ENCODE measurements at places on chromosomes 7 and 10.
A peak's percentile ranks its signal among the peaks of the same experiment; 100 is the strongest.

DNA sequence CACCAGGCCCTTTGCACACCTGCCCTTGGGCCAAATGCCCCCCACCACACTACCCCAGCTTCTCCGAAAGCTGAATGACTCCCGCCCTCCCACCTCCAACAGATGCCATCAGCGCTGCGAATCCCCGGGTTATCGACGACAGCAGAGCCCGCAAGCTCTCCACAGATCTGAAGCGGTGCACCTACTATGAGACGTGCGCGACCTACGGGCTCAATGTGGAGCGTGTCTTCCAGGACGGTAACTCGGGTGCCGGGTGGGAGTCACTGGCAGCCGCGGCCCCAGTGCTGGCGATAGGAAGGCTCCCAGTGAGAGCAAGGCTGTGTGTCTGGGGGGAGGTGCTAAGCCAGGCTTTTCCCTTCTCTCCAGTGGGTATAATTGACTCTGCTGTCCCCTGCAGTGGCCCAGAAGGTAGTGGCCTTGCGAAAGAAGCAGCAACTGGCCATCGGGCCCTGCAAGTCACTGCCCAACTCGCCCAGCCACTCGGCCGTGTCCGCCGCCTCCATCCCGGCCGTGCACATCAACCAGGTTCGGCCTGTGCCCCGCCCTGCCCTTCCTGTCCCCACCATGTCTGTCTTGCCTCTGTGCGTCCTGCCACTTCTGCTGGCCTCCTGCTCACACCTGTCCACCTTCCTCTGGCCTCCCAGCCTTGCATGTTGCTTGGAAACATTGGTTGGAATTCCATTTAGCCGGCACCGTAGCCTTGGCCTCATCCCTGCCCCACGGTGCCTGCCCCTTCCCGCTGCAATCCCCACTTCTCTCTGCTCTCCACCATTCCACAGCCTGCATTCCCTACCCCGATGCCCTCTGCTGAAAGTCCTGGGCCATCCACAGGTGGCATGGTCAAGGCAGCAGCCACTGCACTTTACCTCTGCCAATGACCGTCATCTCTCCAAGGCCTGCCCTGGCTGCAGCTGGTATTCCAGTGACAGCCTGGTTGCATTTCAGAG lies 32.1 kb downstream of the AGAP3 start:
- no peak for DNase-seq

DNA sequence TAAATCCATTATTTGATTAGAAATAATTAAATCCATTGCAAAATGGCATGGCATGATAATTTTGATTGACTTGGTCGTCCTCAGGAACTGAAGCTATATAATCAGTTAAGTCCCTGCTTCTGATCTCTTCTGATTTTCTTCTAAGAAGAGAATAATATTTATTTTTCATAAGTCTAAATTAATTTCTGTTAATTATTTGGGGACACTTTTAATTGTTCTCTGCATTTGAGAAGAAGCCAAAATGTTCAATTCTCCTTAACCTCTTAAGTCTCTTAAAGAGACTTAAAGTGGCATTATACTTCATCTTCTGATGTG lies 67.2 kb downstream of the CAV1 start:
- no peak for DNase-seq

DNA sequence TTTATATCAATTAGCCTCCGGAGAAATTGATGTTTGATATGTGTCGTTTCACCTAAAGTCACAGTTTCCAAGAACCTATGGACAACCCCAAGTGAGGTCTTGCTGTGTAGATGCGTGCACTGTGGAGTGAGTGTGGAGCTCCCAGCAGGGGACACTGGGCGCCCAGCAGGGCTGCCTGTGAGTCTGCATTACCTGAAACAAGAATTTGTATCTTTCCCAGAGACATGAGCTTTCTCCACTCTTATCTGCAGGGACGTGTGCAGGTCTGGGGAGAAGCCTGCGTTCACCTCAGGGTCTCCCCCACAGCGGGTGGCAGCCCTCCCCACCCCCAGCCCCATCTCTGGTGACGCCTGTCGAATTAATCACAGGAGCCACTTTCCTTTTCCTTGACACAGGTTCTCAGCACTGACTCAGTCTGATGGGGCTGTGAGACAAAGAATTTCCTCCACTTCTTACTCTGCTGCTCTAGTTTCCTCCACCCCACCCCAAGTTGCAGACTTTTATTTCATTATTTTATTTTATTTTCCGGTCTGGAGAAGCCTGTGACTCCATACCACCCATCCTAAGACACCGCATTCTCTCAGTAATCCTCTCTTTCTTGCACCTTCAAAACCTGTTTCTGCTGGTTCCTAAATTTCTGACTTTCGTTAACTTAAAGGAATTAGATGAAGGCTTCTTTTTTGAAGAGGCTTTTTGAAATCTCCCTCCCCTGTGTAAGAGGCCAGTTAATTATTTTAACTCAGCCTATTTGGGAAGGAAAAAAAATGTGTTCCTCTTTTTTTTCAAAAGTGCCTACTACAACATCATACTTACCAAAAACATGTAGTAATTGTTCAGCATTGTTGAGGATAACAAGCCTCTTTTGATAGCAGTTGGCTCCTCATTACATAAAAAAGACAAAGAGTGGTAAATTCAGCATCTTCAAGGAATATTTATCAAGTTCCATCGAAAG lies 17.0 kb upstream of the INSIG1 start:
- DNase-seq = no peak

GRCh38 chr10:78215645-78216044 lies 182.0 kb downstream of the RPS24 start:
- no peak for DNase-seq

GRCh38 chr7:128863433-128863989 lies 855 bp downstream of the ATP6V1F start:
- DNase-seq = peak; percentile 39
